Testis (tissue), 5 donors: ENCODE measurements at places on chromosomes 3 and 15.

DNA sequence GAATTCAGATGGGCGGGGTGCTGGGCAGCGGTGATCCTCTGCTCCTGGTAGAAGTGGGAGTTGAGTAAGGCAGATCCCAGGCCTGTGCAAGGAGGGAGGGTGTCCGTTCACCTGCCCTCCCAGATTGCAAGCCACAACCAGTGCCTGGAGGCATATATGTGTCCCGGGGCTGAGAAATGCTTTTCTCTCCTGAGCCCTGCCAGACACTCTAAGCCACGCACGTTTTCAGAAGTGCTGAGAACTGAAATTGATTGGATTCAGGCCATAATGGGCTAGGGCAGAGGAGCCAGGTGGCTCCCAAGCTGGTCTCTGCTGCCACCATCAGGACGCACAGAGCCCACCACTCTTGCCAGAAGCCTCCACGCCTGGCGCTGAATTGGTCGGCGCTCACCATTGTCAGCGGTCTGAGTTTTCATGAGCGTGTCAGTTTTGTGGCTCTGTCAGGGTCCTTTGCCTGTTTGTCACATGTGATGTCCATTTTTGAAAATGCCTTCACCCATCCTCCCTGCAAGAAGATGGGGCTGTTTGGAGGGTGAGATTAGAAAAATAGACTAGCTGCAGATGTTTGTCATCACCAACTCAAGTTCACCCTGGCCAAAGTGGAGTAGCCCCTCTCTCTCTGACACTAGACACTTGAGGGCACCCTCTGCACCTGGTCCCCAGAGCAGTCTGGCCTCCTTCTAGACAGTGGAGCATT, 15.4 kb upstream of the BFSP2 start:
- peaks cover 6% of the 10 kb centered on the region for H3K4me1 ChIP-seq
- no peak overlapping the region for H3K27ac ChIP-seq
- no peak overlapping the region for H3K4me3 ChIP-seq
- no peaks in the 10 kb centered on the region for H3K36me3 ChIP-seq
- peak; percentile 73 for DNase-seq

DNA sequence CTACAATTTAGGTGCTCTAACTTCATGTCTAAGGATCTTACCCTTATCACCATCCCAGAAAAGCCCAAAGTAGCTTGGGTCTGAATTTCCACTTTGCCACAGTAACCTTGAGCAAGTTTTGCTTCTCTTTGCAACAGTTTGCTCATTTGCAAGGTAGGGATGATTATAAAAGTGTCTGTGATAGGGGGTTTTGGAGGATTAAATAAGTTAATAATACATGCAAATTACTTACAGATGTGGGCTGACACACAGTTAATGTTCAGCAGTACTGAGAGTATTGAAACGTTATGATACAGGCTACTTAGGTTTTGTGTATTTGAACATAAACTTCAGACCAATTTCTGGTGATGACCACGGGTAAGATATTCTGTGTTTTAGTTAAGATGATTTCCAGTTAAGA, 444.7 kb upstream of the TPRG1 start:
- no peaks in the 10 kb centered on the region for H3K4me1 ChIP-seq
- DNase-seq, result no peak
- H3K36me3 ChIP-seq, result no peaks in the 10 kb centered on the region
- H3K27ac ChIP-seq, result no peak overlapping the region

- no peak for DNase-seq
- H3K4me1 ChIP-seq, result no peaks in the 10 kb centered on the region
- no peaks in the 10 kb centered on the region for H3K27me3 ChIP-seq
- no peak overlapping the region for H3K27ac ChIP-seq
Measured at GRCh38 chr15:65221697-65222096, 10.4 kb upstream of the CILP start.

DNA sequence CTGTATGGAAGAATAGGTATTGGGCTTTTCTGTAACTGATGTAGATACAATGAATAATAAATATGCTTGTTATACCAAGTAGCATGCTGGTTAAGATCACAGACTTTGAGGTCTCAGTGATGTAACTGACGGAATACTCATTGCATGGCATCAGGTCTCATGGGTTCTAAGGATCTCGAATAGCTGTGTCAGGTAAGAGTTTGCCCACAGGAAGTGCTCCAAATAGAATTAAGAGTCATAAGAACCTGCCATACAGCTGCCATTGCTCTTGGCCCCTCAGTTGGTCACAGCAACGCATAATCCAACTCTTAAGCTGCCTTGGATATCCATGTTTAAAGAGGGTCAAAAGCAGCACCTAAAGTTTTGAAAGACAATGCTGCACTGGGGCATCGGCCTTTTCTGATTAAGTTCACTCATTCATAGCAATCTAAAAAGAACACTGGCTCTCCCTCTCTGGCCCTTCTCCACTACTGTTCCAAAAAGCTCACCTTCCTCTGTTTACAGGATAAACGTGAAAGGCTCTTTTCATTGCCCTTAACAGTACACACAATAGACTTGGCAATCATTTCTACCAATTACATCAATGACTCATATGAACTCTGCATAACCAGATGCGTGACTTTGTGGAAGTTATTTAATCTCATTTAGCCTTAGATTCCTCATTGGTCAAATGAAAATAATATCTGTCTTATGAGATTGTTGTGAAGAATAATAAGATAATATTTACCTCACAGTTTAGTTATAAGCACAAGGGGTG, 74.6 kb downstream of the ZBTB20 start:
- no peak for DNase-seq
- H3K4me1 ChIP-seq, result no peaks in the 10 kb centered on the region
- H3K27ac ChIP-seq, result no peak overlapping the region
- no peaks in the 10 kb centered on the region for H3K36me3 ChIP-seq
- H3K27me3 ChIP-seq, result no peaks in the 10 kb centered on the region

DNA sequence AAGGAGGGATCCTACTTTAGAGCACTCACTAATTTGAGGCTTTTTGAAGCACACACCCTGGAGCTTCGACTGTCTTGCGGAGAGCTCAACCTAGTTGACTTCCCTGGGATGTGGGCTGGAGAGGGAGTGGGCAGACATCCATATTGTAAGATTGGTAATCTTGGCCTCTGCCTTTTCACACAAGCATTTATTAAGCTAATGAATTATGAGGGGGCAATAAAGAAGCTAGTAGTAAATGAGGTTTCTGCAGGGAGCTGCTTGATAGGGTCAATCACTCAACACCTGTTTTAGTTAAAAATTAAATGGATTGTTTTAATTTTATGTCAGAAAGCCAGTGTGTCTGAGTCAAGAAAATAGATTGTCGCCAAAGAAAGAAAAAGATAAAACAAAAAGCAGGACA, 76.3 kb downstream of the PDZRN3 start:
- peaks cover 10% of the 10 kb centered on the region for H3K4me1 ChIP-seq
- H3K4me3 ChIP-seq, result no peak overlapping the region
- no peak for DNase-seq
- no peaks in the 10 kb centered on the region for H3K27me3 ChIP-seq
- H3K36me3 ChIP-seq, result no peaks in the 10 kb centered on the region
- H3K27ac ChIP-seq, result no peak overlapping the region

- H3K27ac ChIP-seq, result no peak overlapping the region
- H3K4me1 ChIP-seq, result peaks cover 10% of the 10 kb centered on the region
- H3K4me3 ChIP-seq, result no peak overlapping the region
- no peak for DNase-seq
Measured at GRCh38 chr3:128413003-128413370, 53.7 kb downstream of the DNAJB8 start.

DNA sequence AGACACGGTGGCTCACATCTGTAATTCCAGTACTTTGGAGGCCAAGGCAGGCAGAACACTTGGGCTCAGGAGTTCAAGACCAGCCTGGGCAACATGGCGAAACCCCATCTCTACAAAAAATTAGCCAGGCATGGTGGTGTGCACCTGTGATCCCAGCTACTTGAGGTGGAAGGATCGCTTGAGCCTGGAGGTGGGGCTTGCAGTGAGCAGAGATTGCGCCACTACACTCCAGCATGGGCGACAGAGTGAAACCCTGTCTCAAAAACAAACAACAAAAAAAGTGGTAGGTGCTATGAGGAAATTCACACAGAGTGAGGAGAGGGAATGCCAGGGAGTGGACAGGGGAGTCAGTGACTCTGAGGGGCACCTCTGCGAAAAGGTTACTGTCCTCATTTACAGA, 29.4 kb downstream of the RPN1 start:
- H3K4me1 ChIP-seq, result peaks cover 9% of the 10 kb centered on the region
- DNase-seq, result no peak
- H3K27ac ChIP-seq, result no peak overlapping the region
- H3K4me3 ChIP-seq, result no peak overlapping the region

- no peak overlapping the region for H3K4me3 ChIP-seq
- no peaks in the 10 kb centered on the region for H3K36me3 ChIP-seq
- H3K27me3 ChIP-seq, result no peaks in the 10 kb centered on the region
- no peak overlapping the region for H3K27ac ChIP-seq
Measured at GRCh38 chr3:149552700-149553099, 78.2 kb downstream of the TM4SF4 start.

- no peak overlapping the region for H3K4me3 ChIP-seq
- H3K27me3 ChIP-seq, result no peaks in the 10 kb centered on the region
- no peak overlapping the region for H3K27ac ChIP-seq
Measured at GRCh38 chr15:60839510-60840211, 360.7 kb upstream of the ICE2 start.

GRCh38 chr15:68802373-68802772, 18.3 kb downstream of the ANP32A start:
- H3K27ac ChIP-seq, result no peak overlapping the region
- no peak overlapping the region for H3K4me3 ChIP-seq
- H3K4me1 ChIP-seq, result peaks cover 8% of the 10 kb centered on the region
- H3K27me3 ChIP-seq, result no peaks in the 10 kb centered on the region

- H3K4me3 ChIP-seq, result no peak overlapping the region
- no peaks in the 10 kb centered on the region for H3K4me1 ChIP-seq
- no peaks in the 10 kb centered on the region for H3K27me3 ChIP-seq
- H3K36me3 ChIP-seq, result no peaks in the 10 kb centered on the region
- no peak for DNase-seq
Measured at GRCh38 chr3:43523454-43524053, 98.3 kb downstream of the ANO10 start.

- H3K4me1 ChIP-seq, result peaks cover 24% of the 10 kb centered on the region
- DNase-seq, result no peak
- no peaks in the 10 kb centered on the region for H3K27me3 ChIP-seq
- no peaks in the 10 kb centered on the region for H3K36me3 ChIP-seq
Measured at GRCh38 chr3:128735287-128735686, 9.3 kb downstream of the RAB7A start.

DNA sequence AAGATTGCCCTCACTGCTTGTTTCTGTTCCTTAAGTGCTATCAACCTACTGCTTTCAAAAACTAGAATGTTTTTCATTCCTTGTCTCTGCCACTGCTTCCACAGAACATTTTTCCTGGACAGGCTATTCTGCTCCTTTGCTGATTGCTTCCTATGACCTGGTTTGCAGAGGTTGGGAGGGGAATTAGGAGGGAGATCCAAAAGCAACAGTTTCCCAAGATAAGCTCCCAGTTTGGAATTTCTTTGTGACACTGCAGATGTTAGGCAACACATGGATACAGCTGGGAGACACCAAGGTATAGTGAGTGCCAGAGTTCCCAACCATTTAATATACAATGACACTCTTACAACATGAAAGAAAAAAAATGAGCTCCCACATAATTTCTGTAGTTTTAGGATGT, 1036.5 kb downstream of the ROBO2 start:
- H3K27ac ChIP-seq, result no peak overlapping the region
- H3K4me1 ChIP-seq, result no peaks in the 10 kb centered on the region
- DNase-seq, result no peak
- no peaks in the 10 kb centered on the region for H3K36me3 ChIP-seq
- H3K27me3 ChIP-seq, result no peaks in the 10 kb centered on the region
- H3K4me3 ChIP-seq, result no peak overlapping the region

DNA sequence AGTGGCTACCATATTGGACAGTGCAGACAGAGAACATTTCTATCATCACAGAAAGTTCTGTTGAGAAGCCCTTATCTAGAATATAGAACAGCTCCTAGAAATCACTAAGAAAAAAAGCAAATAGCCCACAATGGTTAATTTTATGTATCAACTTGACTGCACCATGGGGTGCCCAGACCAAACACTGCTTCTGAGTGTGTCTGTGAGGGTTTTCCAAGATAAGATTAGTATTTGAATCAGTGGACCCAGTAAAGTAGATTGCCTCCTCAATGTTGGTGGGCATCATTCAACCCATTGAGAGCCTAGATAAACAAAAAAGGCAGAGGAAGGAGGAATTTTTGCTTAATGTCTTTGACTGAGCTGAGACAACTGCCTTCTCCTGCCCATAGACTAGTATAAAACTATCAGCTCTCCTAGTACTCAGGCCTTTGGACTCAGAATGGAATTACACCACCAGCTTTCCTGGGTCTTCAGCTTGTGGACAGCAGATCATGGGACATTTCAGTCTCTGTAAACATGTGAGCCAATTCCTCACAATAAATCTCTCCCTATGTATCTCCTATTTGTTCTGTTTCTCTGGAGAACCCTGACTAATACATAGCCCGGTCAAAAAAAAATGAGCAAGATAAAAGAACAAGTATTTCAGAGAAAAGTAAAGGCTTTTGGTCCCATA, 55.9 kb upstream of the OXTR start:
- H3K4me1 ChIP-seq, result no peaks in the 10 kb centered on the region
- no peaks in the 10 kb centered on the region for H3K27me3 ChIP-seq
- H3K4me3 ChIP-seq, result no peak overlapping the region
- no peak overlapping the region for H3K27ac ChIP-seq
- no peaks in the 10 kb centered on the region for H3K36me3 ChIP-seq

DNA sequence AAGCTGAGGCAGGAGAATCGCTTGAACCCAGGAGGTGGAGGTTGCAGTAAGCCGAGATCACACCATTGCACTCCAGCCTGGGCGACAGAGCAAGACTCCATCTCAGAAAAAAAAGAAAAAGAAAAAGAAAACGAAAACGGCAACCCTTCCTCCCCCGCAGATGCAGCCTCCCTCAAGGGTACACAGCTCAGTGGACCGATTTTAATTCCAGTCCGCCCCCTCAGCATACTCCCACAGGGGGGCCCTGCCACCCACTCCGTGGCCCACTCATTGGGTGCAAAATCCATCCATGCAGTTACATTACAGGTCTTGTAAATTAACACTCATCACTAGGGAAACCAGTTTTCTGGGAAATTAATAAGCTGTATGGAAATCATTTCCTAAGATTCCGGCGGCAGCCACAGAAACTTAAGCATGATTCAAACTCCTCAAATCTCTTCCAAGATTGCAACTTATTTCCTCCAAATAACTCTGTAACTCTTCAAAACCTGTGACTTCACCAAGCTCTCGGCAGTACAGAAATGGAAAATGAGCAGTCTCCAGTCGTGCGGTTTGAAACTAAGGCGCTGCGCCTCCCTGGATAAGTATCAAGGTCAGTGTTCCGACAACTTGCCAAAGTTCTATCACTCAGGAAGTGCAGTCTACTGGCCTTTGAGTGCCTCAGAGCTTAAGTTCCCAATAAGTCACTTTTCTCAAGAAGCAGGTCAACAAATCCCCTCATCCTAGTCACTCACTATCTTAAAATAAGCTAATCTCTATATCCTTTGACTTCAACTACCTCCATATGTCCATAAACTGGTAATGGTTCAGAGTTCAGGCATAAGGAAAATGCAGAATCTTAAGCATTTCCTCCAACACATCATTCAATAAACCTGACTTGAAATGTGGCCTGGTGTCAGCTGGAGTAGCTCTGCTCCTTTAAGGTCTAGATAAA, 24.7 kb upstream of the KLHL6 start:
- H3K27ac ChIP-seq, result peak overlapping the region; percentile 65
- peak; percentile 83 for DNase-seq
- no peak overlapping the region for H3K4me3 ChIP-seq
- H3K27me3 ChIP-seq, result no peaks in the 10 kb centered on the region
- H3K36me3 ChIP-seq, result no peaks in the 10 kb centered on the region
- H3K4me1 ChIP-seq, result peaks cover 34% of the 10 kb centered on the region
